ENCODE measurements at places on chromosomes 1 and 21.
A peak's percentile ranks its signal among the peaks of the same experiment; 100 is the strongest.

DNA sequence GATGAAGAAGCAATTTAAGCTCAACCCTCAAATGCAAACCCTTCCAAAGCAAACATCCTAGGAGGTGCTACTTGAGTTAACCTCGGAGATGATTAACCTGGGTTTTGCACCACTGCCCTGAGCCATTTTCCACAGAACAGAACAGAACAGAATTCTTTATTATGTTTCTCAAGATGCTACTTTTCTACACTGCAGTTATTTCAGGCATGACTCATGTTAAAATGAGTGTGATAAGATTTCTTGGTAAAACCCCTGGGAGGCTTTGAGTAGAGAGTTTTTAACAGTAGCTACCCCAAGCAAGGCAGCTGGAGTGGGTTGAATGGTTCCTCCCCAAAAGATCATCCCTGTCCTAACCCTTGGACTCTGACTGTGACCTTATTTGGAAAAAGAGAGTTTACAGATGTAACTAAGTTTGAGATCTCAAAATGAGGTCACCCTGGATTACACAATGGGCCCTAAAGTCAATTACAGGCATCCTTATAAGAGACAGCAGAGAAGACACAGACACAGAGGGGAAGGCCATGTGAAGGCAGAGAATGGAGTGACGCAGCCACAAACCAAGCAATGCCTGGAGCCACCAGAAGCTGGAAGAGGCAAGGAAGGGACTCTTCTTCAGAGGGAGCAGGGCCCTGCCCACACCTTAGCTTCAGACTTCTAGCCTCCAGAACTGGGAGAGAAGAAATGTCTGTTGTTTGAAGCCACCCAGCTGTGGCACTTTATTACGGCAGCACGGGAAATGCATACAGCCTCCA, 153.4 kb downstream of the ETS2 start:
- DNase-seq, result peak; percentile 80

GRCh38 chr1:54336116-54336515, 70.1 kb downstream of the SSBP3 start:
- DNase-seq, result no peak

DNA sequence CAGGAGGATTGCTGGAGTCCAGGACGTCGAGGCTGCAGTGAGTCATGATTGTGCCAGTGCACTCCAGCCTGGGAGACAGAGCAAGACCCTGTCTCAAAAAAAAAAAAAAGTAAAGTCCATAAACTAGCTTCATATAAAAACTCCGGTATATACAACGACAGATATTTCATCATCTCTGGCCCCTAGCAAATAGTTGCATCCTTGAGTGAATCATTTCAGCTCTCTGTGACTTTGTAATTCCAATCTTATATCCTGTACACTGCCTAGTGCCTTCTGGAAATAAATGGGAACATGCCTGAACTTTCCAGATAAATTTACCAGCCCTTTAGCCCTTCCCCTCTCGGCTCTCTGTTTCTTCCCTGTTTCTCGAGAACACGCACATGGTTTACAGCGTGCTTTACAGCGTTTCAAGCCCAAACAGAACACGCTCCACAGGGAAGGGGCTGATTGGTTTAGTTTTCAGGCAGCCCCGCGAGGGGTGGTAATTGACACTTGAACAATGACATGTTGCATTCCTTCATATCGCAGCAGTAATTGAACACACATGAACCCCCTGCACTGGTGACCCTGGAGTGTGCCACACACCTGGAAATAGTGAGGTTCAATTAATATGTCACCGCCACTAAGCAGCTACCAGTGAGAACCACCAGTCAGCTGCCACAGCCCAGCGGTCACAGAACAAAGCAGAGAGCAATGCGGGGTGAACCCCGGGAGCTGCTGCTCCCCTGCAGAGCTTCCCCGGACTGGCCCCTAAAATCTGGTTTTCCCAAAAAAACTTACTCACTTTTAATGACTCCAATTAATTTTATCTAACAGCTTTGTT, 35.7 kb upstream of the SIM2 start:
- DNase-seq, result peak; percentile 44

DNA sequence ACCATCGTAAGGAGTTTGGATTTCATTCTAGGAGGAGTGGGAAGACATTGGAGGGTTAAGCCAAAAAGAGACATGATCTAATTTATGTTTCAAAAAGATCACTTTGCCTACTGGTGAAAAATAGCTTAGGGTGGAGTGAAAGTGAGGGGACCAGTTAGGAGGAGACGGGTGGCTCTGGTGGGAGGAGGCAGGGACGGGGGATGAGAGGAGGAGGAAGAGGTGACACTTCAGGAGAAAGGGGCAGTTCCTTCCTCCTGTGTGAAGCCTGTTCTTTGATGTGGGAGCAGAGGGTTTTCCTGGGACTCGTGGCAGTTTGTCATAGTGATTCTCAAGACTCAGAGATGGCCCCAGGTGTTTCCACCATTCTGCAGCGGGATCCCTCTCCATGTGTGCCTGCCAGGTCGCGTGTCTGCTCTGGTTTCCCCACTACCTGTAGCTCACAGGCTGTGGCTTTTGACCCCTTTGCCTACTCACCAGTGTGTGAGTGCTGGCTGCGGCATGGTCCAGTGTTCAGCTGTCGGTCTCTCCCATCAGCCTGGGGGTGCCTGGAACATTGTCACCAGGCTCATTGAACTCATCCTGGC, 102.4 kb downstream of the CNIH3 start:
- DNase-seq, result no peak

Data from EL (cell line).